ENCODE measurements at places on chromosomes 1 and 21. TPM values are rescaled to one million over a fixed set of nuclear protein-coding genes. Genes with fewer than 3 reads are reported as not detected.

DNA sequence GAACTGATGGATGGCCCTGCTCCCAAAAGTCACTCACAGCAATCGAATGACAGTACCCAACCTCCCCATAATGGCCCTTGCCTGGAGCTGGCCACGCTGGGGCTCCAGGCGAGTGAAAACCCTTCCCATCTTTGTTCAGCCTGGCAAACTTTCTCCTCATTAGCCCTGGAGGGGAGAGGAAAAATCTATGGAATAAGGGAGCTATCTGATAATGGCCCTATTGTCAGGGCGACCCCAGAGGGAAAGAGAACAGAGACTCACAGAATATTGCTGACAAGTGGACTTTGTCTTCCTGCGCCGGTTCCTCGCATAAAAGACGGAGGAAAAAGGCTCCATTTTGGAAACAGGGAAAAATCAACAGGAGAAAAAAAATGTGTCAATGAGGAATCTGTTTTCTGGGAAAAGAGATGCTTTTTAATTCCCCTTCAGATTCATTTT is 13.0 kb upstream of the ARHGEF16 start:
- DNase-seq, result no peak

GRCh38 chr1:99264201-99265021 is at the start of gene PLPPR4:
TSS of gene PLPPR4 (plus strand) at chr1:99264492. CDS start at chr1:99264594, 102 bp downstream.
- DNase-seq, result peak; percentile 41

- DNase-seq, result no peak
Observed at GRCh38 chr1:247118946-247119446, 14.8 kb upstream of the ZNF669 start.

GRCh38 chr1:70486676-70487458 is 75.8 kb downstream of the CTH start:
- no peak for DNase-seq

The TMOD4 gene
- total RNA-seq, result 0.77 TPM

The NDUFV3 gene
- 34.1 TPM for total RNA-seq

The ADPRS gene
- 31.6 TPM for total RNA-seq

The BRDT gene
- not detected for total RNA-seq

The SEMA4A gene
- 19.8 TPM for total RNA-seq

Data from mesothelial cell of epicardium (in vitro differentiated cells).